ENCODE measurements at places on chromosomes 12 and 14.
A peak's percentile ranks its signal among the peaks of the same experiment; 100 is the strongest.

- DNase-seq, result no peak
- H3K36me3 ChIP-seq, result peaks cover 5% of the 10 kb centered on the region
- peak overlapping the region; percentile 83 for H3K27ac ChIP-seq
These were observed 30.1 kb upstream of the PNMA1 start for GRCh38 chr14:73744175-73744867.

DNA sequence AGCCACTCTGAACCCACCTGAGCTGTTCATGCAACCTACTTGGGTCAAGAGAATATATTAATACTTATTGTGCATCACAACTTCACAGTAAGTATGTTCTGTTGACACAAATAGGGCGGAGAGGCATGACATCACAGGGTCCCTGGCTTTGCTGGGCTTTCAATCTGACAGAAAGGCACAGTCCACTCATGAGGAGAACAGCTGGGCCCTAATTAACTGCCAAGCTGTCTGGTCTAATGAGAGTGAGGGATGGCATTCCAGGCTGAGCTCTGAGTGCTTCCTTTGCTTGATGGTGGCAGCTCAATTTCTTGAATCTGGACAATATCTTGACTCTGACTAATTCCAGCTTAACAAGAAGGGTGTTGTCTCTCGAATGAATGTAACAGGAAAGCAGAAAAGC, 2.0 kb downstream of the EFCAB11 start:
- no peak for DNase-seq
- H3K27ac ChIP-seq, result no peak overlapping the region
- H3K36me3 ChIP-seq, result no peaks in the 10 kb centered on the region
- H3K4me1 ChIP-seq, result peaks cover 23% of the 10 kb centered on the region
- H3K27me3 ChIP-seq, result no peaks in the 10 kb centered on the region

- no peak overlapping the region for H3K27ac ChIP-seq
- H3K4me1 ChIP-seq, result peaks cover 39% of the 10 kb centered on the region
- H3K36me3 ChIP-seq, result no peaks in the 10 kb centered on the region
- H3K4me3 ChIP-seq, result no peak overlapping the region
- DNase-seq, result no peak
- no peaks in the 10 kb centered on the region for H3K27me3 ChIP-seq
These were observed 9.2 kb downstream of the PLBD1 start for GRCh38 chr12:14558473-14558959.

DNA sequence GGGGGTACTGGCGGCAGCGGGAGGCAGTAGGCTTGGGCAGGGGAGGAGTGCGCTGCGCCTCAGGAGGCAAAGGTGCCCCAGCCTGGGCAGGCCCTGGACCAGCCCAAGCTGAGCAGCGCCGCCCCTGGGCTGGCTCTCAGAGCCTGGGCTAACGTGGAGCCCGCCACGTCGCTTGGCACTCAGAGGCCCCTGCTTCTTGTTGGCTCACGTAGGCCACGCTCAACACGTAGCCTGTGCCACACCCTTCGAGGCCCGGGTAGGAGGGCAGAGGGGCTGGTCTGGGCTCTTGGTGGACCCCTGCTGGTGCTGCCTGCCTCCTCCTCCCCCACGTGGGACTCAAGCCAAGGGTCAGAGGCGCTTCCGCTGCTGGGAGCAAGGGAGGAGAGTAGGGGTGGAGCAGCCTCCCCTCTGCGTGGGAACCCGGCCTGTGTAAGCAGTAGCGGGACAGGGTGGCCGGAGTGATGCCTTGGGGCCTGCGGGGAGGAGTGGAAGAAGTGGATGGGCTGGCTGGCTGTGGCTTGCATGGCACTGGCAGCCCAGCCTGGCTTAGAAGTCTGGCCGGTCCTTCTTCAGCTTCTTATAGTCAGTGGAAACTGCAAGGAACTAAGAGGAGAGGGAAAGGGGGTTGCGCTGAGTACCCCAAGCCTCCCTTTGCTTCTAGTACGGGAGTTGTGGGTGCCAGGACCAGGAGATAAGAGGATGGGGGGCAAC, 5.7 kb downstream of the SHMT2 start:
- peak; percentile 77 for DNase-seq
- no peak overlapping the region for H3K4me3 ChIP-seq
- peaks cover 36% of the 10 kb centered on the region for H3K27me3 ChIP-seq
- peaks cover 34% of the 10 kb centered on the region for H3K36me3 ChIP-seq

DNA sequence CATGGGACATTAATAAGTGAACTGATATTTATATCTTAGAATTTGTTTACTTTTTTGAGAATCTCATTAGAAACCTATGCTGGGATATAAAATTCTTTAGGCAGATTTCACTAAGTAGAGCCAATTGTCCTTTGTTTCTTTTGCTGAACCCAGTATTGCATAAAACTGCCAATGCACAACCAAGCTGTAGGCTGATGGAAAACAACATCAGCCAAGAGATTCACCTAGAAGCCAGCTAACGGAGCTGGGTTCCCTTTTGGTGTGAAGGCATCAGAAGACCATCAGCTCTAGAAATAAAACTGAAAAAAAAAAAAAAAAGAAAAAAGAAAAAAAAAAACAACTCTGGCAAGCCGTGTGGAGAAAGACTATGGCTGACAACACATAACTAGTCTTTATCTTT, 328.2 kb upstream of the PDE3A start:
- DNase-seq, result no peak
- H3K4me3 ChIP-seq, result no peak overlapping the region
- H3K27me3 ChIP-seq, result peaks cover 12% of the 10 kb centered on the region
- no peak overlapping the region for H3K27ac ChIP-seq
